ENCODE measurements at places on chromosomes 1 and 21.

- DNase-seq: no peak
Observed at GRCh38 chr1:205294934-205295333, 26.6 kb downstream of the NUAK2 start.

- no peak for DNase-seq
Observed at GRCh38 chr21:35538386-35538785, 489.3 kb upstream of the RUNX1 start.

GRCh38 chr21:26852423-26852822, 7.2 kb upstream of the ADAMTS1 start:
- DNase-seq: no peak

DNA sequence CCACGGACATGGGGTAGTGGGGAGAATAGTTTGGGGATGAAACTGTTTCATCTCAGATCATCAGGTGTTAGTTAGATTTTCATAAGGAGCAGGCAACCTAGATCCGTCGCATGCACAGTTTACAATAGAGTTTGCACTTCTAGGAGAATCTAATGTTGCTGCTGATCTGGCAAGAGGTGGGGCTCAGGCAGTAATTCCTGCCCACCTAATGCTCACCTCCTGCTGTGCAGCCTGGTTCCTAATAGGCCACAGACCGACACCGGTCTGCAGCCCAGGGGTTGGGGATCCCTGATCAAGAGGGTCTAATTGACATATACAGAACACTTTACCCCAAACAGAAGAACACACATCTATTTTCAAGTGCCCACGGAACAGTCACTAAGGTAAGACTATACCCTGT, 275.1 kb downstream of the PTPRU start:
- no peak for DNase-seq

DNA sequence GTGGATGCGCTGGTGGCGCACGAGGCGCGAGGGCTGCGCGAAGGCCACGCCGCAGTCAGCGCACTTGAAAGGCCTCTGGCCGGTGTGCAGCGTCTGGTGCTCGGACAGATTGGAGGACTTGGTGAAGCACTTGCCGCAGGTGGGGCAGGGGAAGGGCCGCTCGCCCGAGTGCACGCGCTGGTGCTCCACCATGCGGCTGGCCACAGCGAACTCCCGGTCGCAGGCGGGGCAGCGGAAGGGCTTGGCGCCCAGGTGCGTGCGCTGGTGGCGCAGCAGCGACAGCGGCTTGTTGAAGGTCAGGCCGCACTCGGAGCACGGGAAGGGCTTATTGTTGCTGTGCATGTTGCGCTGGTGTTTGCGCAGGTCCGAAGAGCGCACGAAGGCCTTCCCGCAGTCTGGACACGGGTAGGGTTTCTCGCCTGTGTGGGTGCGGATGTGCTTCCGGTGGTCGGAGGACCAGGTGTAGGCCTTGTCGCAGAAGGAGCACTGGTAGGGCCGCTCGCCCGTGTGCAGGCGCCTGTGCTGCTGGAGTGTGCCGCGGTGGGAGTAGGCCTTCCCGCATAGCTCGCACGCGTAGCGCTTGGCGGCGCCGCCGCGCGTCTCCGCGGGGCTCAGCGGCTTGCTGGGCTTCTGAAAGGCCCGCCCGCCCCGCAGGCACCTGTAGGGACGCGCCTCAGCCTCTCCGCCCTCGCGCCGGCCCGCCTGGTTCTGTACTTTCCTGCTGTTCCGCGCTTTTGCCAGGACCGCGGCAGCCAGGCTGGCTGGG, 4.7 kb downstream of the ZNF648 start:
- DNase-seq: no peak

- DNase-seq: no peak
Observed at GRCh38 chr1:914131-914890, 9.4 kb upstream of the SAMD11 start.
